Fibroblast of the aortic adventitia (primary cell): ENCODE measurements at places on chromosomes 5 and 9. TPM values are rescaled to one million over a fixed set of nuclear protein-coding genes. Genes with fewer than 3 reads are reported as not detected.

SLC6A3 gene
- not detected in 2 replicates for total RNA-seq

GHR gene
- total RNA-seq, result 4.3 and 6.0 TPM in 2 replicates

POLE3 gene
- total RNA-seq, result 15.5 and 49.7 TPM in 2 replicates

CBY3 gene
- not detected in 2 replicates for total RNA-seq

DOCK2 gene
- total RNA-seq, result 0.65 and 4.6 TPM in 2 replicates

PHF19 gene
- total RNA-seq, result 10.2 and 55.7 TPM in 2 replicates

FOXI1 gene
- total RNA-seq, result not detected in 2 replicates

NEURL1B gene
- 1.3 and 2.5 TPM in 2 replicates for total RNA-seq

SVEP1 gene
- 50.2 and 101 TPM in 2 replicates for total RNA-seq
